Fibroblast of the aortic adventitia (primary cell): ENCODE measurements at places on chromosomes 13 and 19.

- no peak for DNase-seq
Observed at GRCh38 chr13:94712287-94712811, at the start of gene SOX21. Gene SOX21 (minus strand): TSS chr13:94712545. CDS start chr13:94712049, 496 bp downstream.

GRCh38 chr13:50437252-50437651, 406.2 kb downstream of the DLEU7 start:
- DNase-seq: no peak

- no peak for DNase-seq
Observed at GRCh38 chr13:27928805-27929753, 9.3 kb downstream of the PDX1 start.

DNA sequence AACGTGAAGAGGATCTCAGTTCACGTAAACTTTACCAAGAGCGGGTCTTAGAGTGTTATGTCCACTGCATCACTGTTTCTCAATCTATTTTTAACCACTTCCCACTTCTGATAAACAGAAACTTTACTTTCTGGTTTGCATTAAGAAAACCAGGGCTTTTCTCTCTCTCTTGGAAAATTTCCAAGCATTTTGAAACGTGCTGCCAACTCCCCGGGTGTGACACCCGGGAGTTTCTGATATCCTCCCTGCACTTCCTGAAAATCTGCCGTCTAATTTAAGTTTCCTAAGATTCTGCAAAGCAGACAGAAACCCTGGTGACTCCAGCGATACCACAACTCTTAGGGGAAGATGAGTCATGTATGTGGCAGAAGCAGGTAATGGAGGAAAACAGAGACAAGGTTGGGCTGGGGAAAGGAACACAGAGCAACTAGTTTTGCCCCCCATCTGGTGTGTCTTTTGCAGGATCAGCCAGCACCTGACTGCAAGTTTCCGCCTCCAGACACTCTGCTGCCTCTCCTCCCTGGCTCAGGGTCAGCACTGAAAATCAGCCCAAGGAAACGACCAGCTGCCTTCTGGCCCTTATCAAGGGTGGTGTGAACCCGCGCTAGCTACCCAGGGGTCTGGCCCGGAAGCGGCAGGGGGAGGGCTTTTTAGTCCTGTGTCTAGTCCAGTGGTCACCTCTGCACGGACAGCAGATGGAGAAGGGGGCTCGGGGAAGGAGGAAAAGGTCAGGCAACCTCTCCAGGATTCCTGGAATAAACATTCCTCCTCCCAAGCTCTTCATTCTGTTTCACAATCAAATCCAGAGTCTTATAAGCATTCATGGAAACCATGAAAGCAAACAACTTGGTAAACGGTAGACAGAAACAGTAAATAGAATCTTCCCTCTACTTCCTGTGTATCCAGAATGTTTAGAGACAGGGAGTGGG, 11.3 kb upstream of the FFAR2 start:
- peak; percentile 69 for DNase-seq

GRCh38 chr19:55601084-55601483, 996 bp downstream of the ZNF524 start:
- DNase-seq: no peak

DNA sequence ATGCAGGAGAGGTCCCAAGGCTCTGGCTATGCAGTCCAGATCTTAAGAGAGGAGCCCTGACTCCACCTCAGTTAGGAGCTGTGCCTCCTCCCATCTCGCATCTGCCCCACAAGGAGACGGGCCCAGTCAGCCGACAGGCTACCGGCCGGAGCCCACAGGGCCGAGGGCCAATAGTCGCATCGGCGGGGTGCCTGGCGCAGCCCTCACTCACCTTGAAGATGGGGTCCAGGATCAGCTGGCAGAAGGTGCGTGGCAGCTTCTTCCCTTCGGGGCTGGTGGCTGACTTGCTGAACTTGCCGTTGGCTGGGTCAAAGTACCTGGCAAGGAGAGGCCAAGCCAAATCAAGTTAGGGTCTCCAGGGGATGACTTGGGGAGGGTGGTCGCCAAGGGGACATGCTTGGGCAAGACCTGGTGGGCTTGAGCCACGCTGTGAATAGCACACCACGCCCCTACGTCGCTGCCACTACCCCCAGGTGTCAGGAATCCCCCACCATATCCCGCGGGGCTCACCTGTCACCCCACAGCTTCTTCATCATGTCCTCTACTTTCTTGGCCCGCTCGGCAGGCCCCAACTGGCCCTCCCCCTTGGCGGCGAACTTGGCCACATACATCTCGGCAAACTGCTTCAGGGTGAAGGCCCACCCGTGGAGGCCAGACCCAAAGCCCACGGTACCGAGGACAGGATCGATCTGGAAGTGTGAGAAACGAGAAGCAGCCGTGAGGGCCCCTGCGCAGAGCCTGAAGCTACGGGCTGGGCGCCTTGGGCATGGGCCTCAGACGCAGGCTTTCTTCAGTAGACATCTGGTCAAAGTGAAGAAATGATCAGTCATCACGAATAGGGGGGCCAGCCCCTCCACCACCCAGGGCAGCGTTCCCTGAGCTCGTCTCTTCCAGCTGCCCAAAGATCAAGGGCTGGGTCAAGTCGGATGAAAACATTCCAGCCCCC, 3.3 kb downstream of the EEF2 start:
- DNase-seq: no peak

DNA sequence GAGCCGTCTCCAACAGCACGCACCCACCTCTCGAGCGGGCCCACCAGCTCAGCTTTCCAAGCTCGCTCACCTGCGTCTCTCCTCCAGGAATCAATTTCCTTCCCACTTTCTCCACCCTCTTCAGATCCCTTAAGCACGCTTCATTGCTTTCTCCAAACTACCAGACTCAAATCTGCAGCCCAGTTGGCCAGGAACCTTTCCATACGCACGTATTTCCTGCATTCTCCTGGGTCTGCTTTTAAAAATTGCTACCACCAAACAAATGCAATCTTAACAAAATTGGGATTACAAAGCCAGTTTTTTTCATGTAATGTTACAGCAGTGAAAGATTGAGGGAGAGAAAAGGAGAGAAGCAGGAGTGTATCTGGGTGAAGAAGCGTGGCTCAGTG, 1.5 kb downstream of the ENOX1 start:
- peak; percentile 29 for DNase-seq

DNA sequence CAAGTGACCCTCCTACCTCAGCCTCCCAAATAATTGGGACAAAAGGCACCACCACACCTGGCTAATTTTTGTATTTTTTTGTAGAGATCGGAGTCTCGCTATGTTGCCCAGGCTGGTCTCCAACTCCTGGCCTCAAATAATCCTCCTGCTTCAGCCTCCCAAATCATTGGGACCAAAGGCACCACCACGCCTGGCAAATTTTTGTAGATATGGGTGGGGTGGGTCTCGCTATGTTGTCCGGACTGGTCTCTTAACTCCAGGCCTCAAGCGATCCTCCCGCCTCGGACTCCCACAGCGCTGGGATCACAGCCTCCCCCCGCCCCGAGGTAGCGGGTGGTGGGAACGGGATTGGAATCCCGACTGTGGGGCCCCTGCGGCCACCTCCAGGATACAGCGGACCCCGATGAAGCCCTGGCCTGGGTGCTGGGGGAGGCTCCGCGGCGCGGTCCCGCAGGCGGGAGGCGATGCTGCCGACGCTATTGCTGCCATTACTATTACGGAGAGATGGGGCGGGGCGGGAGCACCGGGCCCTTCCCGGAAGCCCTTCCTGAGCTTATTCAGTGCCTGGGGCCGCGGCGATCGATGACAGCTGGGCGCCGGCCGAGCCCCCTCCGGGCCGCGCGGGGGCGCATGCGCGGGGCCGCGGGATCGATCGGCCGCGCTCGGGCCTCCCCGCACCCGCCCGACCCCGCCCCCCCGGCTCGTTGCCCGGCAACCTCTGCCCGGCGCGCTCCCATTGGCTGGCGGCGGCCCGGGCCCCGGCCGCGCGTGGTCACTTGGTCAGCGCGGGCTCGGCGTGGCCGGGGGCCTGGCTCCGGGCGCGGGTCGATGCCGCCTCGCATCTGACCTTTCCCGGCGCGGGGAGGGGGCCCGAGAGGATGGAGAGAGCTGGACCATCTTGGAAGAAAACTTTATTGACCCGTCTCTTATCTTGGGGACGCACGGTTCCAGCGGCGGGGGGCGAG, 27.9 kb upstream of the ONECUT3 start:
- DNase-seq: peak; percentile 34

- DNase-seq: no peak
Observed at GRCh38 chr19:37227996-37228395, 10.0 kb downstream of the ZNF383 start.

DNA sequence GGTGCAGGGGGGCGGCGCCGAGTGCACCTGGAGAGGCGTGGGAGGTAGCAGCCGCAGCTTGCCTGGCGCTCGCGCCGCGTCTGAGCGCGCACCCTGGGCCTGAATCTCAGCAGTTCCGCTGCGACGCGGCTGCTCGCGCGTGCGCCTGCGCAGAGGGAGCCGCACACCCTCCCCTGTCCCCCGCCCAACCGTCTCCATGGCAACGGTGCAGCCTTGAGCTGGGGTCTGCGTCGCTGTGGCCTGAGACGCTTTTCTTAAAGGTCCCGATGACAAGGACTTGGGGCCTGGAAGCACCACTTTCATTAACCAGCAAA, at the start of gene PNMA8B:
PNMA8B (minus strand) TSS at position 82 of the 314 bp plus-strand sequence. CDS start 402 bp downstream, outside the sequence.
- DNase-seq: peak; percentile 35

GRCh38 chr13:46586751-46587514, 34.0 kb downstream of the LRCH1 start:
- peak; percentile 50 for DNase-seq

DNA sequence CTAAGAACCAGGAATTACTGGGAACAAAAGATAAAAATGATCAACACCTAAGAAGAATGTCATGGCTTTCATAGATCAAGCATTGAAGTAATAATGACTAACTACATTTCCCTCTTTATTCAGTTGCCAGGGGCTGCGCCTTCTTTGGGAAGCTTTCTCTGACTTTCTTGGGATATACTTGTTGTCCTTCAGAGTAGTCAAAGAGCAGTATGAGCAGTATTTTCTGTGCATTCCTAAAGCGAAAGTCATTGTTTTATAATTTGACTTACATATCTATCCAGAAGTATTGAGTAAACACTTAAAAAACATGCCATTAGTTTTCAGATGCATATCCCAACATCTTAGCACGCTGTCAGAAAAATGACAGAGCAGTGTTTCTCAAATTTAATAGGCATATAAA, 2412.4 kb downstream of the PCDH9 start:
- peak; percentile 12 for DNase-seq

DNA sequence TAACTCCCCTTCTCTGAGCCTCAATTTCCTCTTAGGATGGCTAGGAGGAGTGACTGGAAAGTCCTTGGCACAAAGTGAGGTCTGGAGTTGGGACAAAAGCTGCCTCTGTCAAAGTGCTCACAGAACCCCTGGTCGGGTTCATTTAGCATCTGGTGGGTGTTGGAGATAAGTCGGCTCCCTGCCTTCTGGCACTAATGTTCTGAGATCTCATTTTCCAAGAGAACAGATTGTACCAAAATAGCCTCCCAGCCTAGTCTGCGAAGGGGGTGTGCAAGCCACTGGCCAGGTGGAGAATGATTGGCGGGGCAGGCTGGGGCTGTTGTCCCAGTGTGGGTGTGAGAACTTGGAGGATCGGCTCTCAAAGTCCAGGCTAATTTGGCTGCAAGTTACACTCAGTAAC, 20.7 kb upstream of the NWD1 start:
- peak; percentile 30 for DNase-seq

GRCh38 chr19:40284501-40285352, at the start of gene AKT2:
Gene AKT2 (minus strand): TSS chr19:40285345. CDS start chr19:40265267, 20,078 bp downstream.
- DNase-seq: peak; percentile 38

GRCh38 chr19:44939668-44940067, 2.4 kb upstream of the APOC4 start:
- DNase-seq: no peak

DNA sequence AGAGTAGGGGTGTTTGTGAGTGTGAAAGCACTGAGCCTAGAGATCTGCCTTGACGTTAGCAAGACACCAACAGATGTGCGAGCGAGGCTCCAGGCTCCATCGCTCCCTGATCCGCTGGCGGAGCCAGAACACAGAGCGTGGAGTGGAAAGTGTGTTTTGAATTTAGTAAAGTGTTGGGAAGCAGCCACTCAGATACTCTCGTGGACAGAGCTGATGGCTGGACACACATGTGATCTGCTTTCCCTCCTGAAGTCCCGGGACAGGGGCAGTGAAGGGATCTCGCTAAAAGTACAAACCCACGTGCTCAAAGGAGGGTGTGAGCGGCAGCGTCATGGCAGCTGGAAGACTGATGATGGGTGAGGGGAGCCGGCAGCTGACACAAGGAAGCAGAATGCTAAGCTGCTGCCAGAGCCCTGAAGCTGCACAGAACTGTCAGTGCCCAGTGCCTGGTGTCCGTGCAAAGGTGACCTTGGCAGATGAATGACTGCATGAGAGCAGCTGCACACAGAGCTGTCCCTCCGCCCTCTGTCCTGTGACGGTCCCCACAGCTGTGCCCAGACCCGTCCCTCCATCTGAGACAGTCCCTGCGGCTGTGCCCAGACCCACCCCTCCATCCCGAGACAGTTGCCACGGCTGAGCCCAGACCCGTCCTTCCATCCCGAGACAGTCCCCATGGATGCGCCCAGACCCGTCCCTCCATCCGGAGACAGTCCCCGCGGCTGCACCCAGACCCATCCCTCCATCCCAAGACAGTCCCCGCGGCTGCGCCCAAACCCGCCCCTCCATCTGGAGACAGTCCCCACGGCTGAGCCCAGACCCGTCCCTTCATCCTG, 29.6 kb upstream of the TMEM255B start:
- peak; percentile 9 for DNase-seq

DNA sequence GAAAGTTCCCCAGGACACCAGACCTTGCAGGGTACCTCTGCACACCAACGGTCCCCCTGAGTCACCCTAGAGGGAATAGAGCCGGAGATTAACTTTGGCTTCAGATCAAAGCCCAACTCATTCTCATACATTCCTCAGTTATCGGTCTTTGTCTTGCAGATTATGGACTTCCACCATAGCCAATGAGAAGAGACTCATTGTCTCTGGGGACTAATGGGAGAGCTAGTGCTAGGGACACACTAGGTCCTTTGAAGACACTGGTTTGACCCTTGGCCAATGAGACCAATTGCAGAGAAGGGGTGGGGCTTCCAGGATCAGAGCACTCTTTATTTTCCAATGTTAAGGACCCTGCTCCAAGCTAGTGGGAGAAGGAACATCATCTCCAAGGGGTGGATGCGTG, 6.1 kb downstream of the KLK7 start:
- DNase-seq: no peak

DNA sequence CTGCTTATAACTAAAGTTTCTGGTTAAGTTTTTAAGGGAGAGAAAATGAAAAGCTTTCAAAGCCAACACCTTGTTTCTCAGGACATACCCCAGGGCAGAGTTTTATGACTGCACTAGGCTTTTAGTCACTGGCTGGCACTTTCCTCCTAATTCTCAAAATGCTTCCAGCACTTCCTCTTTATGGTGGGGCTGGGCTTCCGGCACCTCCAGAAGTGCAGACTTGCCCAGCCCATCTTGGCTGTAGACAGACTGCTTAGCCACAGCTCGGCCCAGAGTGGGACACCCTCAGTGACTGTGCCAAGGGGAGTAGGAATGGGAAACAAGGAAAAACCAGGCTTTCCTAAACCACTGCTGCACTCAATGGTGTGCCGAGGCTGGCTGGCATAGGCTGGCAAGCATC, 23.2 kb upstream of the GTF3A start:
- DNase-seq: no peak

GRCh38 chr19:11232555-11232954, 6.9 kb upstream of the ANGPTL8 start:
- DNase-seq: no peak
